ENCODE measurements at places on chromosomes 7 and 10. TPM values are rescaled to one million over a fixed set of nuclear protein-coding genes. Genes with fewer than 3 reads are reported as not detected.
A peak's percentile ranks its signal among the peaks of the same experiment; 100 is the strongest.

GRCh38 chr7:134378562-134378961 is 61.8 kb upstream of the SLC35B4 start:
- no peak for DNase-seq

DNA sequence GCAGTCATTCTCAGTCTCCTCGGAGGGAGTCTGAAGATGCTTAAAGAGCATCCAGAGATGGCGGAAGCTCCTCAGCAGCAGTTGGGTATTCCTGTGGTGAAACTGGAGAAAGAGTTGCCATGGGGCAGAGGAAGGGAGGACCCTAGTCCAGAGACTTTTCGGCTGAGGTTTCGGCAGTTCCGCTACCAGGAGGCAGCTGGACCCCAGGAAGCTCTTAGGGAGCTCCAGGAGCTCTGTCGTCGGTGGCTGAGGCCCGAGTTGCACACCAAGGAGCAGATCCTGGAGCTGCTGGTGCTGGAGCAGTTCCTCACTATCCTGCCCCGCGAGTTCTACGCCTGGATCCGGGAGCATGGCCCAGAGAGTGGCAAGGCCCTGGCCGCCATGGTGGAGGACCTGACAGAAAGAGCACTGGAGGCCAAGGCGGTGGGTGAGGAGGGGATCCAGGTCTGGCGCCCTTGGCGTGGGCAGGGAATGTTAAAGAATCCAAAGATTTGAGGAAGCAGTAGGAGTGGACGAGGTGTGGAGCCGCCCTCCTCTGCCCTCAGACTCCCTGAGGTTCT is 2.9 kb downstream of the ZSCAN25 start:
- DNase-seq: no peak

DNA sequence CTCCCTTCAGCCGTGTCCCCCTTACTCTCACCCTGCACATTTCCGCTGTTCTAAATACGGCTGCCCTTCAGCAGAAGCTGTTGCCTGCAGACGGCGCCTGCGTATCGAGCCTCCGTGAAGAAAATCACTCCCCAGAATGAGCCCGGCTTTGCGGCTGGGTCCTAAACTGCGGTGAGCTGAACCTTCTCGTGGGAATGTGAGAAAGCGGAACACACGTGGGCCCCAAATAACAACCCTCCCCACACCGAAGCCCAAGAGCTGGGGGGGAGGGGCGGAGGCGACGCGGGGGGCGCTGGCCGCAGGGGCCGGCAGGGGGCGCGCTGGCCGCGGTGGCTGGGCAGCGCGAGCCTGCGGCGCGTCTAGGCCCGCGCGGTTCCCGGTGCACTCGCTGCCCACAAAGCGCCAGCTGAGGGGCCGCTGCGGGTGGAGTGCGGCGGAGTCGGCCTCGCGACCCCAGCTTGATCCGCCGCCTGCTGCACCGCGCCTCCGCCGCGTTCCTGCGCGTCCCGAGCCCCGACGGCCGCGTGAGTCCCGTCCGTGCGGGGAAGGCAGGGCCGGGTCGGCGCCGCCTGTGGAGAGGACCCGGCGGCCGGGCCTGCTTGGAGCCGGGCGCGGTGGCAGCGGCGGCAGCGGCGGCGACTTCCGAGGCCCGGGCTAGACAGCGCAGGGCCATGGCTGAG is at the start of gene ZNF398:
Gene ZNF398, plus strand, starts transcription at position 382 of the 680 bp plus-strand sequence. Its CDS starts 290 bp downstream, at position 672.
- DNase-seq: peak; percentile 93

DNA sequence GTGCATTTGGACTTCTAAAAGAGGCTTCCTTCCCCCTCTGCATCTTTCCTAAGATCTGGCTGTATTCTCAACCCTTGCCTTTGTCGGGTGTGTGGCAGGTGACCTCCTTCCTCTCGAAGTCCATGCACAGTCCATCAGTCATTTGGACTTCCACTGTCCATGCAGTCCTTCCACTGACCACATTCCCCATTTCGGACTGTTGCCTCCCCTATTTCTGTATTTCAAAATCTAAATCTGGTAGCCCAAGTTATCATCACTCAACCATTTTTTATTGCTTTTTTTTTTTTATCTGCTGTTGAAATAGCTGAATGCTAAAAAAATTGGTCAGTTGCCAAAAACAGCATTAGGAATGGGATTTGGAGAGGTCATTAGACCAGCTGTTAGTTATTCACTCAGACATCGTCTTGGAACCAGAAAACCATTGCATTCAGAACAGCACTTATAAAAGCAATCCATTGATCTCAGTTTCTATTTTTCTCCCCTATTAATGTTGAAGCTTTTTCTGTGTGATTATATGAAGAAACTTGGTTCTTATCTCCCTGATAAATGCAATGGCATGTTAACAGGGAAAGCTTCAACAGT is 575.6 kb downstream of the KIF20B start:
- no peak for DNase-seq

Gene FIS1
- total RNA-seq: 58.7 TPM

GRCh38 chr10:85615556-85615955 is 751.0 kb downstream of the GRID1 start:
- DNase-seq: no peak

Gene PILRB
- 9.0 TPM for total RNA-seq

Gene ANXA8
- total RNA-seq: not detected

- no peak for DNase-seq
Observed at GRCh38 chr10:90125456-90126255, 424.3 kb downstream of the KIF20B start.

GRCh38 chr10:78410046-78410965 is 376.6 kb downstream of the RPS24 start:
- no peak for DNase-seq

Gene GHRHR
- total RNA-seq: not detected

- DNase-seq: no peak
Observed at GRCh38 chr10:124230635-124231167, 137.3 kb upstream of the CHST15 start.

GRCh38 chr10:55233505-55233904 is 432.5 kb upstream of the PCDH15 start:
- DNase-seq: no peak

Gene FAM237B
- total RNA-seq: under 0.01 TPM

DNA sequence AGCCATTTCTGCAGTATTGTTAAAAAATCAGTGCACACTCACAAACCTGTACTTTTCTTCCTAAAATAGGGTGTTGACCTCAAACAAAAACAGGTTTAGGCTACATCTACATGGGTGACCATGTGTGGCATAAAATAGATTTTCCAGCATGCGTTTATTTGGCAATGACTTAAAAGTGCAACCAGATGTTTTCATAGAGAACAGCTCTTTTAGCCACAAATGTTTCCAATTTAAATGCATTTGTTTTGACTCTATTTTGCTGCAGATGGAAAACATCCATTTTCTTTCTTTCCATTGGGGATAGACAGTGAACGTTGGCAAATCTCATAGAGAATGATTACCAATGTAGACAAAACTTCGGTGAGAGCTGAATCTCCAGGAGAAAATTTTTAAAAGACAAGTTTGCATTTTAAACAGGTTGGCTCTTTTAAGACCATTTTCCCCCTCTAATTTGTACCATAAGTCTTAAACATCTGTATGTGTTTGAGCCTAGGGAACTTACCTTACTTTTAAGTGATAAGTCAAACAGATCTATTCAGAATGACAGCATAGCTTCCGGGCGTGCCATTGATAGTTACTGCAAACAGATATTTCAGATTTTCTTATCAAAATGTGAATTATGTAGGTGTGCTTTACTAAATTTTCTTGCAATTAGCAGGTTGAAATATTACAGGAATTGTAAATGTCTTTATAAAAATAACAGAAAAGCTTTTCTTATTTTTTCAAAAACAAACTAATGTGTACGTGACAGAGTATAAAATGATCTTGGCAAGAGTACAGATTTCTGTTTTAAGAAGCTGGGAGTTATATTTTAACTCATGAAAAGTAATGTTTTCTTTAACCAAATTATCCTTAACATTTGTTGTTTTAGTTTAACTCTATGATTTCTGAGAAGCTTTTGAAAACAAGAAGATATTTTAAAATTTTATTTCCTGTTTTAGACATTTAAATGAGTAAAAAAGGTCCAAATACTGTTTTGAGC is 144.9 kb downstream of the HGF start:
- no peak for DNase-seq

DNA sequence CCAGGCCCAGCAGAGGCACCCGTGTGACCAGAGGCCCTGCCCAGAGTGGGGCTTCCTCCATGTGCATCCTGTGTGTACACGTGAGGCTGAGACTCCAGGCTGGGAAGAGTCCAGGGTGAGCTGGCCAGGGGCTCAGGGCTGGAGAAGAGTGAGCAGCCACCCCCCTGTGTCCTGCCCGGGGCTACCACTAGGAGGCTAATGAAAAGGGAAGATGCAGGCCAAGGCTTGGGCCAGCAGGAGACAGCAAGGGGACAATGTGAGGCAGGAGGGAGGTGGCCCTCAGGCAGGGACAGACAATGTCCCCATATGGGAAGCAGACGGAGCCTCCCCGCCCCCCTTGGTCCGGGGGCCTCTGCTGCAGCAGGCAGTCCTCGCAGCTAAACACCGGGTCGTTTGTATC is 102.0 kb downstream of the HIF1AN start:
- DNase-seq: no peak

GRCh38 chr10:114100848-114101741 is 57.4 kb downstream of the ADRB1 start:
- DNase-seq: no peak

- no peak for DNase-seq
Observed at GRCh38 chr10:67282871-67283270, 357.0 kb downstream of the LRRTM3 start.

DNA sequence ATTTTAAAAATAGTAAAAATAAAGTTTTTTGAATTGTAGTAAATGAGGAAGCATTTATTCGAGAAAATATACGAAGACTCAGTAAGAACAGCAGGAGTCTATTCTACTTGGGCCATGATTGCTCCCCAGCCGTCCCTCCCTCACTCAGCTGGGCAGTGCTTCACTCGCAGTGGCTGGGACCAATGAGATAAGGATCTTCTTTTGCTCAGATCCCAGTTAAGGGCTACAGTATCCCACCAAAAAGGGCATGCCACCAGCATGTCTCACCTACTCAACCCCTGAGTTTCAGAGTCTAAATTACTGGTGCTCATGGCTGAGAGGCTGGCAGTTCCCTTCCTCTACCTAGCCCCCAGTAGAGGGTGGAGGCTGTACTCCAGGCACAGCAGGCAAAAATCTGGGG is 455.7 kb upstream of the PFKP start:
- no peak for DNase-seq

DNA sequence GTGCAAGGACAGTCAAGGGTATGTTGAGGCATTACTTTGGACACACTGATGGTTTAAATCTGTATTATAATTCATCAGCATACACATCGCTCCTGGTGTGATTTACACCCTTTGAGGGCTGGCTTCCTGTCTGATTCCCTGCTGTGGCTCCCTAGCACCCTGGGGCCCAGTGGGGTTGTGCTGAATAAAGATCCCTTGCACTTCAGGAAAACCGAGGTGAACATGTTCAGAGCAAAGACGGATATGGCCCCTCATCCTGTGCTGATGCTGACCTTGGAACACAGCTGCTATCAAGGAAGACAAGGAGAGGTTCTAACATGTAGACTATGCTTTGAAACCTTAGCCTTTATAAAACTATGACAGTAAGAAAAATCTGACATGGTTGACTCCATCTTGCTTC is 84.6 kb upstream of the UNC5B start:
- no peak for DNase-seq

- DNase-seq: peak; percentile 16
Observed at GRCh38 chr10:6667679-6668270, 87.7 kb upstream of the PRKCQ start.

DNA sequence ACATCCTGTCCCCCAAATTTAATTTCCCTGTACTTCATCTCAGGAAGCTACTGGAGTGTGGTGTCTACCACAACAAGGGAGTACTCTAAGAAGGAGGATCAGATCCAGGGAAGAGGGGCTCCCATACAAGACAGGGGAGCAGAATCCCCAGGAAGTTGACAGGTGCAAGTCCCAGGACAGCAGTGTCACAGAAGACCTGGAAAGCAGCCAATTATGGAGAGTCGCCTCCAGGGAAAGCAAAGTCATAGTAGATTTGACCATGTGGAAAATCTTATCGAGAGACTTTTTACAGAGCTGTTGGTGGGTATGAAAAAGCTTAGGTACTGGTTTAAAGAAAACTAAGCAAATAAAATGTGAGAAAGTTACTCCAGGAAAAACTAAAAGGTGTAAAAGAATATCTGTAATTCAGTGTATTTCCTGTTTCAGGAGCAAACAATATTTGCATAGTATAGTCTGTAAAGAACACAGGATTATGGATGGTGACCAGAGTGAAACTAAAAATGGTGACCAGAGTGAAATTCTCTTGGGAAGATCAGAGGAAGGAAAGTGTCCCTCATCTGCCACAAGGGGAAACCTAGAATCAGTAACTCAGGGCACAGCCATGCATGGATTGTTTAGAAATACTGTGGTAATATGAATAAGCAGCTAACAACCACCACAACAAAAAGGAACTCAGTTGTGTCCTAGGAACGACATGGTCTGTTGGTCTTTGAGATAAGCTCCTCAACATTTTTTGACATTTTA is 44.5 kb downstream of the LANCL2 start:
- DNase-seq: no peak

Gene SDHAF3
- total RNA-seq: 8.6 TPM

DNA sequence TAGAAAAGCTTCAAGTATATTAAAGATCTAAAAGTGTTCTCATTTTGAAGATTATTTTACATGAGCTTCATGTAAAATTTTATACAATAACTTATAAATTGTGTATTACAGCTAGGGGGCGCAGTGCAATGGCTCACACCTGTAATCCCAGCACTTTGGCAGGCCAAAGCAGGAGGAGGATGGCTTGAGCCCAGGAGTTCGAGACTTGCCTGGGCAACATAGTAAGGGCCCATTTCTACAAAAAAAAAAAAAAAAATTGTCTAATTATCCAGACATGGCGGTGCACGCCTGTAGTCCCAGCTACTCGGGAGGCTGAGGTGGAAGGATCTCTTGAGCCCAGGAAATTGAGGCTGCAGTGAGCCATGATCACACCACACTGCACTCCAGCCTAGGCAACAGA is 16.6 kb downstream of the ACBD5 start:
- no peak for DNase-seq

DNA sequence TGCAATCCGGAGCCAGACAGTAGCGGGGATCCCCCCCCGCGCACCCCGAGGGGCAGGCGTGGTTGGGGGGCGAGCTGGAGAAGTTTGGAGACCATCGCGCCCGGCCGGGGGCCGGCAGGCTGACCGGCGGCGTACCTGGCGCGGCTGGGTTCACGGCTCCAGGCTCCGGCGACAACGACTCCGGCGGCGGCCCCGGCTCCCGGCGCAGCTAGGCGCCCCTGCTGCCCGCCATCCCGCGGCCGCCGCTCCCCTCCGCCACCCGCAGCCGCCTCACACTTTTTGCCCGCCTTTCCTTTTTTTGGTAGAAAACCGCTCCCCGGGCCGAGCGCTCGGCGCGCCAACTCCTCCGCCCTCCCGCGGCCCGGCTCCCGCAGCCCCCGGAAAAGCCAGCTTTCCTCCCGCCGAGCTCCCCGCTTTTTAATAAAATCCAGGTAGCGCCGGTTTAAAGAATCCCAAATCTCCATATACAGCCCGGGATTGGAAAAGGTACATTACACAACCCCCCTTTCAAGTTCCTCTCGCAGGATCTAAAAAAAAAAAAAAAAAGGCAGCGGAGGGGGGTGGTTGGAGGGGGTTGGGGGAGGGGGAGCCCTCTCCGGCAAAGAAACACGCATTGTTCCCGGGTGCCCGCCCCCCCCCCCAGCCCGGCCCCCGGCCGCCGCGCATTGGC is at the start of gene TNRC18:
Gene TNRC18, minus strand, starts transcription at position 529 of the 670 bp plus-strand sequence. CDS start 2,588 bp downstream, outside the sequence.
- DNase-seq: peak; percentile 62

GRCh38 chr7:21330462-21331178 is 97.3 kb upstream of the SP4 start:
- DNase-seq: no peak

GRCh38 chr10:72274213-72274729 is 547 bp downstream of the DDIT4 start:
- DNase-seq: no peak

Gene GIMAP6
- 6.9 TPM for total RNA-seq

Data from frontal cortex (tissue), 4 donors.